ENCODE measurements at places on chromosomes 7 and 10.

DNA sequence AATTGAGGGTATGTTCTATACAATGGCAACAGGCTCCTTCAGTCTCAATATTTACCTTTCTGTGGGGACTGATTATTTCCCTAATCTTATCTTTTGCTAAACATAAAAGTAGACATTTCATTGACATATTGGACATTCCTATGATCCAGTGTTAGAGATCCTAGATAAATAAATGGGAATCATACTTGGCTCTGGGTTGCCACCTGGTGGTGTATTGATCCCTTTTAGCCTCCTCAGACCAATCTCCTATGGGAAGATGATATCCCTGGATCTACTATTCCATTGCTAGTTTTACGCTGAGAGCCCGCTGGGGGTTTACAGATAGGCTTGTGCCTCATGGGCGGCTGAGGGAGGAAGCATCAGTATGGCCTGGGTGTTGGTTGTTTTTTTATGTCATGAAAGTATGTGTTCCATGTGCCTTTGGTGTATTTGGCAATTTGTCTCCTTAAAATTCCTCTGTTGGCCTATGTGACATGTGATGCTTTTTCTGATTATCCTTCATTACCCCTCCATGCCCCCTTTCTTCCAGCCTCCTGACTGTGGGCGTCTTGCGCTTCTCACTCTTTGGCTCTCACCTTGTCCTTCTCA lies 18.8 kb downstream of the CELF2 start:
- peak; percentile 84 for DNase-seq

GRCh38 chr10:132434405-132435005 lies 37.5 kb downstream of the PWWP2B start:
- peak; percentile 22 for DNase-seq

GRCh38 chr10:119313644-119314043 lies 106.3 kb downstream of the GRK5 start:
- no peak for DNase-seq

DNA sequence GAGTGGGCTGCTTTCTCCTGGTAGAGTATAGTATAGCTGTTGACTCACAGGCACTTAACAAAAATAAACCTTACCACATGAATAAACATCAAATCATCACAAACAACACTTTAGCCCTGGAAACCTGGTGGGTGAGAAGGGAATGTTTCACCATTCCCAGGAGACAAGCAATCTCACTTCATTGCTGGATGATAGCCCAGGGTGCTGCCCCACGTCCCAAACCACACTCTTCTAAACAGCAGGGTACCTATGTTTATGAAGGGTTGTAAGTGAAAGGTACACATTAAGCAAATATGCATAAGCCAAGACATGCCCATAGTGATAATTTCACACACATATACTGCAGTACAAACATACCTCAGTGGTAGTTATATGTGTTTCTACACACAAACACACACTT lies 276.2 kb downstream of the FGFR2 start:
- no peak for DNase-seq

- DNase-seq = no peak
These were observed 5.6 kb downstream of the FAM241B start for GRCh38 chr10:69635428-69636272.

- DNase-seq = peak; percentile 27
These were observed 15.0 kb downstream of the GIMAP8 start for GRCh38 chr7:150465414-150465813.

GRCh38 chr7:144142187-144142586 lies 19.2 kb downstream of the OR2A14 start:
- DNase-seq = no peak

DNA sequence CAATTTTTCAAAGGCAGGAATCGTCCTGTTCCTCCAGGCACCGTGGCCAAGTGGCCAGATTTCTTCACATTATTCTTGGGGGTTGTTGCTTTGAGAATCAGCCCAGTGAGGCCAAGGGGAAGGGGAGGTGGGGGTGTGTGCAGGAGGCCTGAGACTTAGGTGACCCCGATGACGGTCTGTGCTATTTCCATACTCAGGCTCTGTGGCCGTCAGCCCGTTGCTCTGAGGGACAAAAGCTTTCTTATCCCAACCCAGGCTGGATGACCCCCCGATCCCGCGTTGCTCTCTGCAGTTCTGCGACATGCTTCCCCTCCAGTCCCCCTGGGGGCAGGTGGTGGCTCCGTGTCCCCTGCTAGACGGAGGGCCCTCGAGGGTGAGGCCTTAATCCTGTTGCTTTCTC lies 14.2 kb downstream of the DOCK1 start:
- peak; percentile 56 for DNase-seq

DNA sequence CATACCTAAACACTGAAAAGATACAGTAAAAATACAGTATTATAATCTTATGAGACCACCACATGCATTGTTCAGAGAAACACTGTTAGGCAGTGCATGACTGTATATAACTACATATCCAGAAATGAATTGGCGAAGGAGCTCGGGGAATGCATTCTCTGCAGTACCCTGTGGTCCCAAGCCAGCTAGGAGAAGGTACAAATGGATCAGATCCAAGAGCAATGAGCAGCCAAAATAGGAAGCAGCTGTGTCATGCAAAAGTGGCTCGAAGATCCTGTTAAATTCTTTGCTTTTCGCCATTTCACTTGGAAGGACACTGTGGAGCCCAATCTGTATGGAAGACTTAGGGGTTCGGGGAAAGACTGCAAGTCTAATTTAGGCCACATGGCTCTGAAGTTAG lies 334.8 kb downstream of the TNS3 start:
- DNase-seq = no peak

Measured in endothelial cell of umbilical vein (primary cell).